ENCODE measurements at places on chromosomes 3 and 15.

DNA sequence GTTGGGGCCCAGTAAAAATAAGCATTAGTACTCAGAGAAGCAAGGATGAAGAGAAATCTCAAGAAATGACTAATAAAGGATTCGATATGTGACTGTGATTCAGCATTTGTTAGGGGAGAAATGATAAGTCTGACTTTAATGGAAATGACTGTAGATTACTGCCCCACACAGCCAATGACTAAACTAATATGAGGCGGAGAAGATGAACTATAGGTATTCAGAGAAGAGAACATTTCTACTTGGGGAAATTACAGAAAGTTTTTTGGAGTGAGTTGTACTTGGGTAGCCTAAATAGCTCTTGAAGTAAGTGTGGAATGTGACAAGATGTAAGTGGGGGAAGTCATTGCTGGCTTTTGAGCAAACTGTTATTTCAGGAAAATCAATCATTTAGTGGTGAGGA is 380.0 kb downstream of the PDCD6IP start:
- no peak for DNase-seq

GRCh38 chr15:69388260-69388705 is 25.9 kb upstream of the KIF23 start:
- DNase-seq: peak; percentile 21

- DNase-seq: no peak
These were observed 43.2 kb upstream of the TMEM45A start for GRCh38 chr3:100449214-100449613.

DNA sequence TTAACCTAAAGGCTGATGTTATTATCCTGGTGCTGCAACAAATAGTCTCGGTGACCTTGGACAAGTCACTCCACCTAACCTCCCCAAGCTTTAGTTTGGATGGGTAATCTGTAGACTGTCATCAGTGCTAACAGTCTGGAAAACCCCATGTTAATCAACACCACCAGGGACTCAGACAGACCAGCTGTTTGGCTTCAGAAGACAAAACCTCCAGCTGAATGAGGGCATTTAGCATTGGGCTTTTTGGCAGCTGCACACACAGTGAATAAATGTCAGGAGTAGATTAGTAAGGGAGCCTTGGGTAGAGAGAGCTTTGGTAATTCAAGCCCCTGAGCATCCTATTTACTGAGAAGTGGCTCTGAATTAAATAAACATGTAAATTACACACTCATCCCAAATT is 24.9 kb upstream of the C3orf80 start:
- DNase-seq: peak; percentile 51

DNA sequence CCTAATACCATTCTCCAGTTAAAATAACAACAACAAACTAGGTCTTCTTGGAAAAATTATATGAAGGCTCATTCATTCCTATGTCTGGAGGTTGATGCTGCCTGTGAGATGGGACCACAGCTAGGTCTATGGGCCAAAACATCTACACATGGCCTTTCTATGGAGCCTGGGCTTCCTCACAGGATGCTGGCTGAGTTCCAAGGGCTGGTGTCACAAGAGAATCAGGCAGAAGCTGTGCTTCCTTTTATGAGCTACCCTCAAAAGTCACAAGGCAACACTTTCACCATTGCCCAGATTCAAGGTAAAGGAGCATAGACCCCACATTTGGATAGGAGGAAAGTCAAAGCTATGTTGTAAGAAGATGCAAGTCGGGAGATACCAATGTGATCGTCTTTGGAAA is 4.6 kb upstream of the RTP2 start:
- no peak for DNase-seq

GRCh38 chr15:101255051-101255395 is 3.2 kb upstream of the CHSY1 start:
- DNase-seq: no peak

GRCh38 chr15:51114437-51115119 is 19.9 kb upstream of the TNFAIP8L3 start:
- DNase-seq: peak; percentile 80

All from cardiac fibroblast (primary cell).